ENCODE measurements at places on chromosomes 5 and 9.

DNA sequence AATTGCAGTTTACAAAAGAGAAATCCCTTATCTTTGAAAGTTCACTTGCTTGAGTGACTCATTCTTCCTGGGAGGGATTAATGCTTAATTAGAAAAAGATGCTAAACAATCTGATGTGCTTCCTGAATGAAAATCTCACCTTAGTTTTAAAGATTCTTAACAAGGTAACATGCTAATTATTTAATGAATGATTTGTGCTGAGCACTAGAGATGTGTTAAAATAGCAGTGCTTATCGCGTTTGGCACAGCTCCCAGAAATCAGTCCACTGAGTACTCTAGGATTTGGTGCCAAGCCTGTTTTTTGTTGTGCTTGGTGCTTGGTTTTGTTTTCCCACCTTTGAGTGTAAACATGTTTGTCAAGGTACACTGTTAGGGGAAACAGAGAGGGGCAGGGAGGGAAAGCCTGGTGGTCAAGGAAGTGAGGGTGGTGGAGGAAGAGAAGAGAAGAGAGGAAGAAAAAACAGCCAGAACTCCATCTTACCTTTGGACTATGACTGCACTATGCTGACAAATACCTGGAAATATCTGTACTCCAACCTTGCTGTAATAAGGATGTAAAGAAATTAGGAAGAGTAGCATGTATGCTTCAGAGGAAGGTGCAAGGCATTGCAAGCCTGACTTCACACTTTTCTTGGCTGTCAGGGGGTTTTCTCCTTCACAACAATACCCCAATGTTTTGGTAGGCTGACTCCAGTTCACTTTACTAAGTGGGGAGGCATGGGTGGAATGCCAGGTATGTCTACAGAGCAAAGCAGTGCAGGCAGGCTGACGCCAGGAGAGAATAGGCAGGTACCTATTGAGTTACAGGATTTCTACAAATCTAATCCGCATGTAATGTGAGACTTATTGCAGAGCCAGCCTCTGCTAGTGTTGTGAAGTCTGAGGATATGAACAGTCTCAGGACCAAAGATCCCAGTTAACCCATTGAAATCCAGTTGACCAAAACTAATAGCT is 157.2 kb upstream of the ISL1 start:
- no peak for DNase-seq

- no peak for DNase-seq
Observed at GRCh38 chr9:130058887-130059286, 5.2 kb downstream of the GPR107 start.

GRCh38 chr5:85333276-85333675 is 948.6 kb upstream of the EDIL3 start:
- DNase-seq: no peak

DNA sequence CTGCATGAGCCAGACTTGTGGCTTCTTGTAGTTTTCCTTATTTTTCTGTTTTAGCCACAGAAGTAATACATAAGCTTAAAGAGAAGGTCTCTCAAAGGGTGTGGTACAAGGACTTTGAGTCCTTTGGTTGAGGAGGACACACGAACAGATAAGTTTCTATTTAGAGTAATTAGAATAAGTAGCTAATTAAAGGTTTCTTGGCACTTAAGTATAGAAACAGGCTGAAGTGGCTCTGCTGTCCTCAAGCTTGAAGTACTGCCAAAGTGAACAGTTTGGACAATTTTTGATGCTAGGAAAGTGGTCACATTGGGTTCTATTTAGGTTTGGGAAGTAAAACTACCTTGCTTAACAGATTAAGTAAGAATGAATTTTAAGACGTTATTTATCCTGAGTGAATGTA is 278.3 kb upstream of the MPDZ start:
- no peak for DNase-seq

DNA sequence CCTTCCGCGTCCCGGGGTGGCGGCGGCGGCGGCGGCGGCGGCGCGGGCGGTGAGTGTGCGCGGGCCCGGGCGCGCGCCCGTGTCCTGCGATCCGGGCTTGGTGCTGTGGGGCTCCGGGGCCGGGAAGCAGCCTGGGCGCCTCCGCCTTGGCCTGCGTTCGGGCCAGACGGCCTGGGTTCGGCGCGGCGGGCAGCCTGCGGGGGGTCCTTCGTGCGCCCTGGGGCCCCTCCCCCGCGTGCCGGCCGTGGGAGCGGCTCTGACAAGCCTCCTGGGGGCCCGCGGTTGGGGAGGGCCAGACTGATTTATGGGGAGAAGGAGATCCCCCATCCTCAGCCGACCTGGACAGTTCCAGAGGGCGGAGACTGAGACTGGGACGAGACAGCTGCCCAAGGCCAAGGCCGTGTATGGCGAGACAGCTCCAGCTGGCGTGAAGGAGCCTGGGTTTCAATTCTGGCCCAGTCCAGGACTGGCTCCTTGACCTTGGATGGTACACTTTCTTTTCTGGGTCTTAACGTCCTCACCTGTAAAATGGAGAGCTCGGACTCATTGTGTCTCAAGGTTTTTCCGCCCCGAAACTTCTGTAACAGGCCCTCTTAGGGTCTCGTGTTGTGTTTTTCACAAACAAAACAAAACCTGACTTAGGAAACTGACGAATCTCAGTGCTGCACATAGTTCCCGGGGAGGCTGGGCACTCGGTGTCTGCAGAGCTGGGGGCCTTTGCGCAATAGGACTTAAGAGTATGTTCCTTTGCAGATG is 603 bp downstream of the TMEM268 start:
- peak; percentile 41 for DNase-seq

DNA sequence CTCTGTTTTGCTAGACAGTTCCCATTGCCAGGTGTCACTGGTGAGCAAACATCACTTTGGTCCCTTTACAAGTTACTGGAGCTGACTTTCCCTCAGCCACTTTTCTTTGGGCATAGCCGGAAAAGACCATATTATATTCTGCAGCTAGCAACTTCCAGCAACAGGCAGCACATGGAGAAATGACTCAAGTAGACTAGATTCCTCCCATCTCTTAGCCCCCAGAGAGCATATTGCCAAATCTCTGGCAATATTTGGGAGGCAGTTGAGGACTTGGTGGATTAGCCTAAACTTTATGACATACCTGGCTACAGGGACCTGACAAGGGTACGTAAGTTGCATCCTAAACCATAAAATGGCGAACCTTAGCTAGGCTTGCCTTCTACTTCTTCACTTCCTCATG is 204.7 kb upstream of the MPDZ start:
- no peak for DNase-seq

- DNase-seq: no peak
Observed at GRCh38 chr9:134892820-134893420, 12.3 kb downstream of the FCN2 start.

- DNase-seq: no peak
Observed at GRCh38 chr9:132879457-132880323, 992 bp downstream of the SPACA9 start.

- DNase-seq: no peak
Observed at GRCh38 chr5:130759061-130759460, 406.0 kb downstream of the HINT1 start.

- no peak for DNase-seq
Observed at GRCh38 chr9:129080298-129080600, 662 bp upstream of the DOLPP1 start.

DNA sequence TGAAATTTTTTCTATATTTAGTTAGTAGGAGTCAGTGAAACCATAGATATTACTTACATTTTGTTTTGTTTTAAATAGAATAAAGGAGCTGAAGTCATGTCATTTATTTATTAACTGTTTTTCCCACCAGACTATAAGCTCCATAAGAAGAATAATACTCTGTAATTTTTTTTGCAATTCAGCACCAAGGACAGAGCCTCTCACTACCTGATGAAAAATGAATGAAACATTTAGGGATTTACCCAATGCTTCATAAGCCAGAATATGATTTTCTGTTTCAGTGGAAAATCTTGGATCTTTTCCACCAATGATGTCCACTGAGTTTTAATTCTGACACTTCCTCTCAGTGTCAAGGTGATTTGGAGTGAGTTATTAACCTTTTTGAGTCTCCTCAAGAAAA is 624.9 kb upstream of the GRAMD2B start:
- peak; percentile 14 for DNase-seq

- no peak for DNase-seq
Observed at GRCh38 chr5:80082281-80082680, 47.1 kb downstream of the THBS4 start.
